SK-N-SH (cell line): ENCODE measurements at places on chromosomes 13 and 19.

DNA sequence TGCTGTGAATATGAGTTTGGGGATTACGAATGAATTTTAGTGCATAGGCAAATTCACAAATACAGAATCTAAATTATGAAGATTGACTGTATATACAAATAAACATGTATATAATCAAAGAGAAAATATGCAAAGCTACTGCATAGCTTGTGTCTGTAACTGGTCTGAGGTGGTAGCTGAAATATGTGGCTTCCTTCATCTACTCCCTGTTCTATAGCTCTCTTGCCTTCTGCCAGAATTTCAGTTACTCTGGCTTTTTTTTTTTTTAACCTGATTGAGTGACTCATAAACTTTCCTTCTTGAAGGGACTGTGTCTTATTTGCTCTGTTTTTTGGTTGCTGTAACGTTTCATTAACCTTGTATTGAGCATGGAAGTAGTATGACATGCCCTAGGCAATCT is 26.6 kb downstream of the DNAJC3 start:
- DNase-seq = no peak

- DNase-seq = no peak
Observed at GRCh38 chr19:6676288-6676687, 6.3 kb upstream of the TNFSF14 start.

GRCh38 chr13:113765564-113765910 is 6.5 kb downstream of the TMEM255B start:
- DNase-seq = no peak

DNA sequence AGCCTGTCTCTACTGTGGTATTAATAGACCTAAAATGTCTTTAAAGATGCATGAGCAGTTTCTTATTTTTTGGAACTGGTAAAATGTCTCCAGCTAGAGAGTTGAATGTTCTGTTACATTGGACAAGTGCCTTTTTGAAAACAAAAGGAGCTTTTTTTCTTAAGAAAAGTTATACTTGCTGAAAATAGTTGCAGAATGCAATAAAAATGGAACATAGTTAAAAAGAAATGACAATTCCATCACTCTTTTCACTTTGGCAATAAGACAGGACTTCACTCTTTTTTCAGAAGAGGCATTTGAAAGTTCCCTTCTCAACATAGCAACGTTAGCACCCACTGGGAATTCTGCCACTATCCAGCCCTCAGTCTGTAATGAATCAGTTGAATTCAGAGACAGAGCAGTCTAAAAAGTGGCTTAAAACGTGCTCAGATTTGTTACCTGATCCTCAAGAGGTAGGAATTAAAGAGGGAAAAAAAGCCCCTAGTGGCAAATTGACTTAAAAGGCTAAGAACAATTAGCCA is 10.1 kb downstream of the RGCC start:
- no peak for DNase-seq

DNA sequence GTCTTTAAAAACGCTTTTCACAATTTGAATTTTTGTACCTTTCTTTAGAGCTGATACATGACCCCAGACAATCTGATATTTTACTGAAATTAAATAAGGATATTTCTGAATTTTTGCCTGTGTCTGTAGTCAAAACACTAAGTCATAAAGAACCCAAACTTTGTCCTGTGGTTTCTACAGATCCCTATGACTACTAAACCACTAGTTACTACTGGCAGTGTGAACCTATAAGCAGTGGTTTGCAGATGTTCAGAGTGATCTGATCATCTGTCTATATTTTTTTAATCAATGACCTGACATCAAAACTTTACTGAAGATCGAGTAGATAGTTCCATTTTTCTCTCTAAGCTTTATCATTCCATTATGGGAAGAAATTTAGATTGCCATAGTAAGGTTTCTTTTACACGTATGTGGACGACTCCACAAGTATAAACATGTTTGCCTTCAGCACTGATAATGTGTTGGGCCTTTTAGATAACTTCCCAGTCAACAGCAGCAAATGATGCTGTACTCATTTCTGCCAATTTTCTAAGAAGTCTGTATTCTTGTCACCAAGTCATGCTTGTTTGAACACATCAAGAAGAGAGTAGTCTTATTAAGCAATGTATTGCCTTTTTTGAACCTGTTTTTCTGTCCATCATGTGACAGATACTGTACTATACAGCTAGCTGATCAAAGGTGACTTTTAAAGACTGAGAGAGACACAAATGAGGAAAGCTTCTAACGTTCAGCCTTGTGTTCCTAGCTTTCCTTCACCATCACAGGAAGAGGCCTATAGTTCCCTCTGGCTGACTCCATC is 21.8 kb downstream of the POLR1D start:
- no peak for DNase-seq

DNA sequence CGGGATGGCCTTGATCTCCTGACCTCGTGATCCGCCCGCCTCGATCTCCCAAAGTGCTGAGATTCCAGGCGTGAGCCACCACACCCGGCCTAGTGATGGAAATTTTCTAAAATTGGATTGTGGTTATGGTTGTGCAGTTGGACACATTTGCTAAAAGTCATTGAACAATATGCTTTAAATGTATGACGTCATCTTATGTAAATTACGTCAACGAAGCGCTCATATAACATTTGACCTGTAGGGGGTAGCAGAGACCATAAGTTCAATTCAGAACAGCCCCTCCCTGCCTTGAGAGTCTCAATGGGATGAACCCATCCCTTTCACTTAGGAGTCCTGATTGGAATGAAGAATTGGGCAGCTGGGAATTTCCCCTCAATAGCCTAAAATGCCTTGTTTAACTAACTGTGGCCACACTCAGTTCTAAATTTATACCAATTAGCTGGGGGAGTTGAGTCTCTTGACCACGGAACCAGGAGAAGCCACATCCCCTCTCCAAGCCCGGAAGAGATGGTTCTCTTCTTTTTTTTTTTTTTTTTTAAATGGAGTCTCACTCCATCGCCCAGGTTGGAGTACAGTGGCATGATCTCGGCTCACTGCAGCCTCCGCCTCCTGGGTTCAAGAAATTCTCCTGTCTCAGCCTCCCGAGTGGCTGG is 15.2 kb upstream of the TLE6 start:
- peak; percentile 77 for DNase-seq

DNA sequence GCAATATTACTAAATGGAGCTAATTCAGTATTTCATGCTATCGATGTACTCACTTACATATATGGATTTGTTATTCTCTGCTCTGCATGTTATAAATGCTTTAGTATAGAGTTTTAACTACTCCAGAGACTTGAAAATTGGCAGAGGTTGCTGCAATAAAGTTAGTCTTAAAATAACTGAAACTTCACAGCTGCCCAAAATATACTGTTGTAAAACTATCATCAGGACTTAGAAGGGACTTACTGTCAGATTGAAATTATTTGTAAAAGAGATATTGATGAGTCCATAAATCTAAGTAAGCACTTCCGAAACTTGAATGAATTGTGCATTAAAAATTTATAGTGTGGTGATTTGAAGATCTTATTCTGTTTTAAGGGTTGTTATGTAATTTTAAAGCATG is 1178.2 kb upstream of the PCDH20 start:
- no peak for DNase-seq

- DNase-seq = peak; percentile 62
Observed at GRCh38 chr19:18519962-18520847, 1.7 kb downstream of the ELL start.

DNA sequence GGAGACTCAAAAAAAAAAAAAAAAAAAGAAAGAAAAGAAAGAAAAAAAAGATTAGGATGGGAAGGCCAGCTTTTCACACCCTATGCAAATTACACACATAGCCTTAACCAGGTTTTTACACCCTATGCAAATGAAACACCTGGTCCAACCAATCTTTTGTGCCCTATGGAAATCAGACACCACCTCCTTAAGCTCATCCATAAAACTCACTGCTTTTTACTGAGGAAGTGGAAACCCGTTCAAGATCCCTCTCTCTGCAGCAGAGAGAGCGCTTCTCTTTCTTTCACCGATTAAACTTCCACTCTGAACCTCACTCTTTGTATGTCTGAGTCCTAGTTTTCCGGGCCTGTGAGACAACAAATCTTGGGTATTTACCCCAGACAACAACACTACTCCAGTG is 25.3 kb upstream of the HOMER3 start:
- no peak for DNase-seq

- no peak for DNase-seq
Observed at GRCh38 chr19:19410553-19411550, 5.4 kb downstream of the GATAD2A start.
